ENCODE measurements at places on chromosomes 4 and X.

DNA sequence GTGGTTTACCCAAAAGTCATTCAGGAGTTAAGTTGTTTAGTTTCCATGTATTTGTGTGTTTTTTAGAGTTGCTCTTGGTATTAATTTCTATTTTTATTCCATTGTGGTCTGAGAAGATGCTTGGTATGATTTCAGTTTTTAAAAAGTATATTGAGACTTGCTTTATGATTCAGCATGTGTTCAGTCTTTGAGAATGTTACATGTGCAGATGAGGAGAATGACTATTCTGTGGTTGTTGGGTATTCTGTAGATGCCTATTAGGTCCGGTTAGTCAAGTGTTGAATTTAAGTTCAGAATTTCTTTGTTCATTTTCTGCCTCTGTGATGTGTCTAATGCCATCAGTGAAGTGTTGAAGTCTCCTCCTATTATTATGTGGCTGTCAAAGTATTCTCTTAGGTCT lies 249.4 kb downstream of the ARHGAP10 start:
- no peak for DNase-seq

DNA sequence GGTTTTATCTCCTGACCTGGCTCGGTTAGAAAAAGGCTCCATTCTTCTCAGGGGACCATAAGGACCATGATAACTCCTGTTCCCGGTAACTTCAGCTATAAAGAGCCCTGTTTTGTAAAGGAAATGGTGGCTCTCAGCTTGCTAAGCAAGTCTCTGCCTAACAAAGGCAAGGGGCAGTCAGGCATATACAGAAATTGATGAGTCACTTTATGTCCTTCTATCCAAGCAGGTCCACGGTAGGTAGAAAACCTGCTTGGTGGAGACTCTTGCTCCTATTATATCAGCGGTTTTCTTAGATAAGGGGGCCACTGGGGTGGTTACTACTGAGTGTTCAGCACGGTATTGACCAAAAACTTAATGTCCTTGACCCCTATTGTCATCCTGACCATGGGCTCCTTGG lies 203.0 kb upstream of the KLF8 start:
- no peak for DNase-seq

GRCh38 chrX:69177511-69178162 lies 12.4 kb upstream of the PJA1 start:
- DNase-seq, result peak; percentile 21

DNA sequence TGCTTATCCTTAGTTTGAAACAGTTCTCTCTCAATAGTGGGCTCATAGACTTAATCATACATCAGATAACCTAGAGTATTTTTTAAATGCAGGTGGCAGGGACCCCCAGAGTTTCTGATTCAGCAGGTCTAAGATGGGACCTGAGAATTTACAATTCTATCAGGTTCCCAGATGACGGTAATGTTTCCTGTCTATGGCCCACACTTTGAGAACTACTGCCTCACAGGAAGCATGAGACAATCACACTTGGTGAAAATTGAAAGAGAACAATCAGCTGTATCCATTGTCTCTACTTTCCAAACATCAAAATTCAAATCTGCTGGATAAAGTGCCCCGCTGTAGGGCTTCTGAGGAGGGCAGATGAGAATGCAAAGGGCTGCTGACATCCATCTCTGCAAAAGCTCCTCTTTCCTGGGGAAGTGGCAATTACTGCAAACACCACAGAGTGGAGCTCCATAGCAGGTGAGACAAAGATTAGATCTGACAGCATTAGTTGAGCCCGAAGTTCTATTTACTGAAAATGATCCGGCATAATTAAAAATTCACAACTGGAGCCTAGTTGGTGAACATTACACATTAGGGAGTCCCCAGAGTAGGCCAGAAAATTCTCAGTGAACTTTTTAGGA lies 187.8 kb upstream of the MBNL3 start:
- no peak for DNase-seq

- DNase-seq, result no peak
Measured at GRCh38 chr4:108714880-108715279, 48.0 kb downstream of the ETNPPL start.

GRCh38 chr4:85151371-85151770 lies 184.9 kb upstream of the WDFY3 start:
- DNase-seq, result no peak

DNA sequence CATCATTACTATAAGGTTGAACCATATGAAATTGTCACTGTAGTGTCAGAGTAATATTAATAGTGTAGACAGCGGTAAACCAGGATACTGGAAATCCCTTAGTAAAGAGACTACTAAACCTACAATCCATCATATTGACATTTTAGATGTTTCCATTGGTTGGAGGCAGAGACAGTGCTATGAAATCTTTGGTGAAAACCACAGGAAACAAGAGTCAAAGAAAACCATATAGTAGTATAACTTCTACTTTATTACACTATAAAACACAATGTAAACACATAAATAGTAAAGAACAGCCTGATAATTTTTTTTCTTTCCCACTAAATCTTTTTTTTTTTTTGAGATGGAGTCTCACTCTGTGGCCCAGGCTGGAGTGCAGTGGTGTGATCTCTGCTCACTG lies 15.9 kb downstream of the RELL1 start:
- DNase-seq, result no peak

DNA sequence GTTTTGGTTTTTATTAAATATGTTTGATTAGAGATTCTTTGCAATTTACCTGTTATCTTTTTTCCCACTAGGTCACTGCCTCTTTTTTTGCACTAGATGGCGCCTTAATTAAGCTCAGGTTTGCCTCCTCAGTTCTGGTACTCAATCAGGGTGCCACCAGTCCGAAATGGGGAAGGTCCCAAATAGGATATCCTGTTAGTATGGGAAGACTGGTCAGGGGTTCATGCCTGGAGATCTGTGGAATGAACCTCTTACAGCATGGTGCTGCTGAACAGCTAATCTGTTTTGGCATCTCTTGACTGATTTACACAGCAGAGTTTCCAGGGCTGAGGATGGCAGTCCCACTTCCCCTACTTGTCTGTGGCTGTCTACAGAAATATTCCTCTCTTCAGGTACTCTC lies 24.2 kb upstream of the VSIG1 start:
- no peak for DNase-seq

DNA sequence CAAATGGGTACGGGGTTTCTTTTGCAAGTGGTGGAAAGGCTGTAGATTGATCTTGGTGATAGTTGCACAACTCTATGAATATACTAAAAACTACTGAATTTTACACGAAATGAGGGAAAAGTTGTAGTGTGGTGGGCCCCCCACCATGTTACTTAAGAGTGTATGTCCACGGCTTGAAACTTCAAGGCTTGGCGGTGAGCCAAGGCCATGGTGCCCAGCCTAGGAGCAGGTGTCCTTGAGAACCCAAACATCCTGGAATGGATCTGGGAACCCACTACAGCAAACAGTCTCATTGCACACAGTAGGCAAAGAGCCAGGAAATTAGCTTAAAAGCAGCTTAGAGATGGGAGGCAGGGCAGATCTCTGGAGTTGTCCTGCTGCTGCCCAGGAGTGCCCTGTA lies 62.9 kb downstream of the BRCC3 start:
- DNase-seq, result no peak

DNA sequence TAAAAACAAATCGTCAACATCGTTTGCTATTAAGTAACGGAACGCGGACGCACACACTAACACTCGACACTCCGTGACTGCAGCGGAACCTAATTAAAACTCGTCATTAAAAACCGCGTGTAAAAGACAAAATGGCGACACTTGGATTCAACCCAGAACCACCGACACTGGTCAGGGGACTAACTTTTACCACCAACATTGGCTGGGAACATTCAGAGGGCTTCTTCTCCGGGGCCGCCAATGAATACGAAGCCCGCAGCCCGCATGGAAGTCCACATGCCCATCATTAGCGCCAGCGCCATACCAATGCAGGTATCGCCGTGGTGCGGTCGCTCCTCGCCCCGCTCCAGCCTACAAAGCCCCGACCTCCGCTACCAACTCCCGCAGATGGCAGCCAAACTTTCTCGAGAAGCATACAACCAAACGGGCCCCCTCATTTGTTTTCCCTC lies 498 bp downstream of the RBMX start:
- DNase-seq, result no peak

- no peak for DNase-seq
Measured at GRCh38 chrX:40945361-40945713, 139.9 kb upstream of the USP9X start.

- DNase-seq, result no peak
Measured at GRCh38 chr4:113635739-113636437, 125.7 kb downstream of the CAMK2D start.

DNA sequence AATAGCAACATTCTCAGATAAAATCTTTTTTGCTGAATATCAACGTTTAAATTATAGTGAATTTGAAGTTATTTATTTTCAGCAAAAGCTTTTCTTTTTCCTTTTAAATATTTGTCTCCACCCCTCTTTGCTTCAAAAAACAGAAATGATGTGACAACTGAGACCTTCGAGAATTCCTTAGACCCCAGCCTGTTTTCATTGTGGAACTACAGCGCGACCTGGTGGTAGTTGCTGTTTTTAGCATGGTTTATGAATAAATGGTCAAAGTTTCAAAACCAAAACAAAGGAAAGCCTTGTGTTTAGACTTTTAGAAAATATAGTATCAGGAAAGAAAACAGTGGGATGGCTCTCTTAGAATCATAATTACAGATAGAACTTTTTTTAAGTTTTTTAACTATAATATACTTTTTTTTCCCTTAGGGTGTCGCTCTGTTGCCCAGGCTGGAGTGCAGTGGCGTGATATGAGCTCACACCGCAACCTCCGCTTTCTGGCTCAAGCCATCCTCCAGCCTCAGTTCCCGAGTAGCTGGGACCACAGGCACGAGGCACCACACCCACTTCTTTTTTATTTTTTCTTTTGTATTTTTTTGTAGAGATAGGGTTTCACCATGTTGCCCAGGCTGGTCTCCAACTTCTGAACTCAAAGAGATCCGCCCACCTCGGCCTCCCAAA lies 26.8 kb upstream of the TMEM184C start:
- DNase-seq, result peak; percentile 70

DNA sequence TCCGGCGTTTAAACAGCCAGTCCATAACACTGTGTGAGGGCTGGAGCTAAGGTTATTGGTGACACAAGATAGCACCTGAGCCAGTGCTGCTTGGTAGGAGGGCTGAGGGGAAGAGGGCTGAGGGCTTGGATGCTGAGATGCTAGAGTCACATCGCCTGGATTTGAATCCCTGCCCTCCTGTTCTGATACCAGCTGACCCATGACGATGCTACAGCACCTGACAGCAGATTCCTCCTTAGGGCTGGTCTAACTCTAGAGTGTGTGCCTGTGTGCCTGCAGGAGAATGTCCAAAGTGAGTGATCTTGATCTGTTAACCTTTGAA lies 102.5 kb downstream of the PTTG2 start:
- DNase-seq, result no peak

DNA sequence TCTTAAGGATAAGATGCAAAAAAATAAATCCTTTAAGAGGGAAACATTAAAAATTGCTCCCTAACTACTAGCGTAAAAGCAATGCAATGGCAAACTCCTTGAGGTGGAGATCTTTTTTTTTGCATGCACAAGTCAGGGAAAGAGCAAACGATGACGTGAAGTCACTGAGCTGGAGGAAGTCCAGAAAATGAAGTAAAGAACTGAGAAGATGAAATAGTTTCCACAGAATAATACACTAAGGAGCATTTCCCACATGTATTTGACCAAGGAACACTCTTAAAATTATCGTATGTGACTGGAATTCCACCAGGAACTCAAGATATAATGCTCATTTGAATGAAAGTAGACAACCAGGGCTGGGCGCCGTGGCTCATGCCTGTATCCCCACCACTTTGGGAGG lies 21.0 kb upstream of the DOCK11 start:
- no peak for DNase-seq

GRCh38 chr4:30763321-30763727 lies 43.2 kb downstream of the PCDH7 start:
- DNase-seq, result no peak

GRCh38 chr4:40856277-40856839 lies 106.6 kb downstream of the NSUN7 start:
- no peak for DNase-seq

DNA sequence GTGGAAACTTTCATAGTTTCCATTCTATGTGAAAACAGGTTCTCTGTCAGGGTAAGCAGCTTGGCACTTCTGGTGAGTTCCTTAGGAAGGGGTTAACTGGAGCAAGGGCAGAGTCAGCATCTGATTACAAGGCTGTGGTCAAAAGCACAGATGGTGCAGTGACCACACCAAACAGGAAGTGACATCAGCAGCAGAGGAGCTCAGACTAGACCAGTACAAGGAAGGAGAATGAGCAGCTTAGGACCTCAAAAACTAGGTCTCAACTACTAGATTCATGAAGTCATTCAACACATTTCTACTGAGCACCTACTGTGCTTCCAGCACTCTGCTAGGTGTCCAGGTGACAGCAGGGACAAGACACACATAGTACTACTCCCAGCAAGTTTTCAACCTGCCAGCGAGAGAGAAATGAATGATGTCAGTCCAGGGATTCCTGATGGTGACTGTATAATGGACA lies 130.2 kb downstream of the AMELX start:
- DNase-seq, result no peak

GRCh38 chr4:55615008-55615407 lies 21.1 kb downstream of the NMU start:
- no peak for DNase-seq

GRCh38 chr4:20041839-20042407 lies 209.8 kb upstream of the SLIT2 start:
- no peak for DNase-seq

- no peak for DNase-seq
Measured at GRCh38 chr4:45063696-45064095, 337.3 kb upstream of the GNPDA2 start.

GRCh38 chr4:142406917-142407501 lies 439.1 kb downstream of the INPP4B start:
- DNase-seq, result no peak

DNA sequence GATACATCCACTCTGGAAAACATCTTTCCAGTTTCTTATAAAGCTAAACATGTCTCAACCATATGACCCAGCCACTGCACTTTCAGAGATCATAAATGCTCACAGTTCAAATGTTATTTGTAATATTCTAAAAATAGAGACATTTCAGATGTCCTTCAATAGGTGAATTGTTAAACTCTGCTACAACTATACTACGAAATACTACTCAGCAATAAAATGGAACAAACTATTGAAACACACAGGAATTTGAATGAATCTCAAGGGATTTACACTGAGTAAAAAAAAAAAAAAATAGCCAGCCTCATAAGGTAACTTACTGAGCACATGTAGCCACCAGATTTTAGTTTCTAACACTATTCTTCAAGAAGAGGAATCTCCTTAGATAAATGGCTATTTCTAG lies 253.9 kb downstream of the PCDH18 start:
- no peak for DNase-seq

DNA sequence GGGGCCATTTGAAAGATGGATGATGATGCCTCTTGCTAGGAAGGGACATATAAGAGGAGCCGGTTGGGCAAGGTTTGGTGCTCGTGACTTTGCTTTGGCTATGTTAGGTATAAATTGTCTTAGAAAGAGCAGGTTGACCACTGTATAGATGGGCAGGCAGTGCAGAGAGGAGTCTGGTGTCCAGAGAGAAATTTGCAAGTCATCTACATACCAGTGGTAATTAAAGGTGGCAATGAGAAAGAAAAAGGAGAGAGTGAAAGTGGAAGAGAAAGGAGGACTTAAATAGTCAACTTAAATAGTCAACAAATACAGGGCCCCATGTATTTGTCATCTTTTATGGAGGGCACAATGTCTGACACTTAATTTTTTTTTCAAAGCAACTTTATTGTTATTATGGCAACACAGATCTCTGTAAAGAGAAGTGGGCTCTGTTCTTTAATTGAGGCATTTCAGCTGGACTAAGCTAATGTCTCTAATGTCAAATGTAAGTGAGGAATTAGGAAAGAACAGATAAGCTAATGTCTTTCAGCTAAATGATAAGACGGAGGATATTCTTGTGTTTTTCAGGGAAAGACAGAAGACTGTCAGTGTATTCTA lies 75.4 kb upstream of the ANXA3 start:
- DNase-seq, result no peak

- no peak for DNase-seq
Measured at GRCh38 chr4:186132577-186133242, 28.2 kb downstream of the FAM149A start.
